Pons (tissue), 1 donor: ENCODE measurements at places on chromosomes 3 and 15.
A peak's percentile ranks its signal among the peaks of the same experiment; 100 is the strongest.

GRCh38 chr3:178537122-178537705, 978 bp downstream of the KCNMB2 start:
- peak; percentile 9 for DNase-seq

GRCh38 chr3:173109143-173109542, 31.9 kb downstream of the SPATA16 start:
- DNase-seq: peak; percentile 48

- DNase-seq: no peak
These were observed 10.3 kb downstream of the STOML1 start for GRCh38 chr15:73981761-73982221.

DNA sequence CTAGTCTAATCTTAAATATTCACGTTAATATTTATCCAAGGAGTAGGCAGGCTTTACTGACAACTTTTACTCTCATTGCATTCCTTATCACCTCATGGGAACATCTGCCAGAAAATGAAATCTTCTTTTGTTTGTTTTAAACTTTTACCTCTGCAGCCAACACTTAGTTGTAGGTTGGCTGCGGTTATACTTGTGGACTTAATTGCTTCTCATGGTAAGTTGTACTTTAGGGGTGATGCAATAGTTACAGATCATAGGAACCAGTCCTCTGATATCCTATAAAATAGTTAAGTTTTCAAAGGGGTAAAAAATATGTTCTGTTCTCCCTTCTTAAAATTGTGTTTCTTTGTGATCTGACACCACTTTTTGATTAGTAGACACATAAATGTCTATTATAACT, 321.9 kb downstream of the ZPLD1 start:
- DNase-seq: no peak

DNA sequence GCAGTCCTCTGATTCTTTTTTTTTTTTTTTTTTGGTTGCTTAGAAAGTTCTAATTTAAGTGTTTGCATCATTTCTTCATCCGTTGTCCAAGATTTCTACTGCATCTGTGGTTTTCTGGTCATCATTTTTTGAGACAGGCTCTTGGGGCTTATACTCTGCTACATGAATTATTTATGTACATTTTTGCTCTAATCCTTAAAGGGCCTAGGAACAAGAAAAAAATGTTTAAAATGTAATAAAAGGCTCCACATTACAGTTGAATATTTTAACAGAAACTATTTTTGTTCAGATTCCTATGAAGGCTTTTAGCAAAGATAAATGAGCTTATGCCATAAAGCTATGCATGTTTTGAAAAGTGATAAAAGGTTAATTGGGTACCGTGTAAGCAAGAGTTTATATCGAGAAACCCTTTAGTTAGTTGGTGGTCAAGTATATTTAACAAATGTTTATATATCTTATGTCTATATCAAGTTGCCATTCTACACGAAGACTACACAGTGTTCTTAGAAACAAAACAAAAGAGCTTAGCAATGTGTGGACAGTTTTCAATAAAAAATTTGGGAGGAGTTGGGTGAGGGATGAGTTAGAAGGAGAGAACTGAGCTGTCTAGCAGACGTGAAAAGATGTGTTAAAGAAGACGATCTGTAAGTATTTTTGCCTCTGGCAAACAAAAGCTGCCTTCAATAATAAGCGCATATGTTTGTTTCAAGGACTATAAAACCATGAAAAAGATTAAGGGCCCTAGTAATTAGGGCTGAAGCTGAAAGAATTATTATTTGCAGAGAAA, 563.6 kb upstream of the NAALADL2 start:
- no peak for DNase-seq

GRCh38 chr3:13375464-13375863, 44.7 kb downstream of the NUP210 start:
- no peak for DNase-seq

- no peak for DNase-seq
These were observed 223.3 kb downstream of the FOXP1 start for GRCh38 chr3:71360180-71360579.

GRCh38 chr15:73573572-73573971, 59.6 kb downstream of the NPTN start:
- DNase-seq: no peak

DNA sequence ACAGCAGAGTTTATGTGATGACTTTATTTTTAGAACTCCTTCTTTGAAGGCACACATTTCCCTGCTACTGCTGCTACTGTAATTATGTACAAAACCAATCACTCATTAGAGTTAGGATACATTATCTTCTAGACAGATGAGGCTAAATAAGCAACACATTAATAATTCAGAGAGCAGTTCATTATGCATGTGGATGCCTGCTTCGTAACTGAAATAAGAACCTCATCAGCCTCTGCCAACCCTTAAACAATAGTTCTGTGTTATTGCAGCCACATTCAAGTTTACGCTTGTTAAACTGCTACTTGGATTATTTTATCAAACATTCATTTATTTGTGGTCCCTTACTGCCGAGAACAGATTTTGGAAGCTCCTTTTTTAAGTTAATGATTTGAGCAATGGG, 52.5 kb upstream of the C15orf61 start:
- DNase-seq: peak; percentile 71

- DNase-seq: peak; percentile 27
These were observed 94.5 kb upstream of the MYZAP start for GRCh38 chr15:57496946-57497869.

DNA sequence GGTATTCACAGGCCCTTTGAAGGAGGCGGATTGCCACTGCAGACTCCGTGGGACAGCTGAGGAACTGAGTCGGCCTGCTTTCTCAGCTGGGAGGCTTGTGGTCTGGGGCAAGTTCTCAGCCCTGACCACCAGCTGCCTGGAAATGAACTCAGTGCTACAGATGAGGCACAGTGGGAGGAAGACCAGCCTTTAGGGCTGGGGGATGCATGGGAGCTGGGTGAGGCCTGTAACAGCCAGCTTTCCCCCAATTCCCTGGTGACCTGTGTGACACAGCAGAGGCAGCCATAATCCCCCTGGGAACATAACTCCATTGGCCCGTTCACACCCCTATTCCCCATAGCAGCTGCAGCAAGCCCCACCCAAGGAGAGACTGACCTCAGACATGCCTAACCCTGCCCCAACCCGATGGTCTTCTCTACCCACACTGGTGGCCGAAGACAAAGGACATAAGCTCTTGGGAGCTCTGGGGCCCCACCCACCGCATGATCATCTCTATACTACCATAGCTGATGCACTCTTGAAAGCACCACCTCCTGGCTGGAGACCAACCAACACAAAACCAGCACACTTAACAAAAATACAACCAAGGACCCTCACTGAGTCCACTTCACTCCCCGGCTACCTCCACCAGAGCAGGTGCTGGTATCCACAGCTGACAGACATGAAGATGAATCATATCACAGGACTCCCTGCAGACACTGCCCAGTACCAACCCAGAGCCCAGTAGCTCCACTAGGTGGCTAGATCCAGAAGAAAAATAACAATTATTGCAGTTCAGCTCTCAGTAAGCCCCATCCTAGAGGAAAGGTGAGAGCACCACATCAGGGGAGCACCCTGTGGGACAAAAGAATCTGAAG, 24.9 kb downstream of the ZMAT3 start:
- no peak for DNase-seq

DNA sequence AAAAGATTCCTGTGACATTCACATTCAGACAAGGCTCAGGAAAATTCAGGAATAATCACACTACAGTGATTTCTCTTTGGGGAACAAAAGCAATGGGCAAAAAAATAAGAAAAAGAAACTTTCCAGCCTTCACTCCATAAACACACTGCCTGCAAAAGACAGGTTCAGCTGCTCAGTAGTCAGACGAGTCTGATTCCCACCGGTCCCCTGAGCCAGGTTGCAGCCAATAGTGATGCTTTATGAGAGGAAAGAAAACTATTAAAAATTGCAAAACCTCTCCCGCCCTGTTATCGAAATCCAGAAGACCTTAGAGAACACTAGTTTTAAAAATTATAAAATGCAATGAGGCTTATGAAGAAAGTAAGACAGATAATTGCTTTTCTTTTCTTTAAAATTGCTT, 8.5 kb downstream of the PLCH1 start:
- no peak for DNase-seq

- no peak for DNase-seq
These were observed 429.8 kb downstream of the FOXP1 start for GRCh38 chr3:71153713-71154112.
